ENCODE measurements at places on chromosomes 1 and 21.

DNA sequence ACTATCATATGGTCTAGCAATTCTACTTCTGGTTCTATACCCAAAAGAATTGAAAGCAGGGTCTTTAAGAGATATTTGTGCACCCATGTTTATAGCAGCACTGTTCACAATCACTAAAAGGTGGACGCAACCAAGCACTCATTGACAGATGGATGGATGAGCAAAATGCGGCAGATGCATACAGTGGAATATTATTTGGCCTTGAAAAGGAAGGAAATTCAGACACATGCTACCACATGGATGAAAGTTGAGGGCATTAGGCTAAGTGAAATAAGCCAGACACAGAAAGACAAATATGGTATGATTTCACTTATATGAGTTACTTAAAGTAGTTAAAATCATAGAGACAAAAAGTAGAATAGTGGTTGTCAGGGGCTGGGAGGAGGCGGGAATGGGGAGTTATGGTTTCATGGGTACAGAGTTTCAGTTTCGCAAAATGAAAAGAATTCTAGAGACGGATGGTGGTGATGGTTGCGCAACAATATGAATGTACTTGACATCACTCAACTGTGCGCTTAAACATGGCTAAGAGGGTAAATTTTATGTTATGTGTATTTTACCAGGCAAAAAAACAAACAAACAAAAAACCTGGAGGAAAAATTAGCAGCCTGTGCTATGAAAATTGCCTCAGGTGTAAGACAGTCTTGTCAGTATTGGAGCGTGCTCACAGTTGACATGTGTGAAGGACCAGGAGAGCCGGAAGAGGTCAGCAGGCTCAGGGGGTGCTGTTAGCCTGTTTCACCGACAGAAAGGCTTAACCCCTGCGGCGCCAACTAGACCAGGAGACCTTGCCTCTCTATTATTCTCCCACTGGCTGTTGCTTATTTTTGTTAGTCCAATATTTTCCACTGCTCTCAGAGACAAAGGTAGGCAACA, 26.5 kb downstream of the CD247 start:
- DNase-seq, result peak; percentile 53

- DNase-seq, result peak; percentile 57
These were observed 953 bp upstream of the BRWD1 start for GRCh38 chr21:39314143-39315027.

GRCh38 chr1:38076038-38076437, 29.4 kb upstream of the POU3F1 start:
- DNase-seq, result no peak

GRCh38 chr1:9247894-9248293, 13.3 kb downstream of the H6PD start:
- DNase-seq, result no peak

DNA sequence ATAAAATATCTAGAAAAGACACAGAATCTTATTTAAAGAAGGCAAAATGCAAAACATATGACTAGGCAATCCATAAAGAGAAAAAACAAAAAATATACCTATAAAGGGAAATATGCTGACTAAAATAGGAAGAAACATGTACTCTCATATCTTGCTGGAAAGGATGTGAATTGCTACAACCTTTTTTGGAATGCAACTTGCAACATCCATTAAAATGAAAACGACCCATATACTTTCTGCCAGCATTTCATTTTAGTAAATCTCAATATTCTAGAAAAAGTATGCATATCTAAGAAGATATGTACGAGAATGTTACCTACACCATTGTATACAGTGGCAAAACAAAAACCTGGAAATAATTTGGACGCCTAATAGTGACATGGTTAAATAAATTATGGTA, 56.6 kb downstream of the EDEM3 start:
- no peak for DNase-seq

GRCh38 chr1:87130438-87130837, 198.2 kb upstream of the LMO4 start:
- no peak for DNase-seq

GRCh38 chr21:28761674-28762356, 230.9 kb downstream of the LTN1 start:
- no peak for DNase-seq

- DNase-seq, result no peak
These were observed 372.1 kb upstream of the VAMP3 start for GRCh38 chr1:7398982-7399381.

- DNase-seq, result no peak
These were observed 42.1 kb upstream of the MPZL1 start for GRCh38 chr1:167679714-167680113.

DNA sequence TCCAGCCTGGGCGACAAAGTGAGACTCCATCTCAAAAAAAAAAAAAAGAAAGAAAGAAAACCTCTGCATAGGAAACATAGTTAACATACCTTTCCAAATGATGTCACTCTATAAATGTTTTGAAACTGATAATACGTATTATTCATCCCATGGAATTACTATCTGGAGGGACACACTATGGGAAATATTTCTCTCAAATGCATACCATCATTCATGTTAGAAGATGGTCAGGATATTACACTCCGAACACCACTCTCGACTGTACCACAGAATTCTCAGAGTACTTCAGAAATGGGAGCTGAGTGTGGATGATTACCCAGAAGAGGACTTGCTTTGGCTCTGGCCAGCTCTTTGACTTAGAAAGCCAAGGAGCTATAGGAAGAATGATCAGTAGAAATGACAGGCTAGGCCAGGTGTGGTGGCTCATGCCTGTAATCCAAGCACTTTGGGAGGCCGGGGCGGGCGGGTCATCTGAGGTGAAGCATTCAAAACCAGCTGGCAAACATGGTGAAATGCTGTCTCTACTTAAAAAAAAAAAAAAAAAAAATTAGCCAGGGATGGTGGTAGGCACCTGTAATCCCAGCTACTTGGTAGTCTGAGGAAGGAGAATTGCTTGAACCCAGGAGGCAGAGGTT, 5.2 kb upstream of the LIN28A start:
- no peak for DNase-seq

- peak; percentile 2 for DNase-seq
These were observed 15.2 kb downstream of the PRXL2B start for GRCh38 chr1:2601721-2602303.

DNA sequence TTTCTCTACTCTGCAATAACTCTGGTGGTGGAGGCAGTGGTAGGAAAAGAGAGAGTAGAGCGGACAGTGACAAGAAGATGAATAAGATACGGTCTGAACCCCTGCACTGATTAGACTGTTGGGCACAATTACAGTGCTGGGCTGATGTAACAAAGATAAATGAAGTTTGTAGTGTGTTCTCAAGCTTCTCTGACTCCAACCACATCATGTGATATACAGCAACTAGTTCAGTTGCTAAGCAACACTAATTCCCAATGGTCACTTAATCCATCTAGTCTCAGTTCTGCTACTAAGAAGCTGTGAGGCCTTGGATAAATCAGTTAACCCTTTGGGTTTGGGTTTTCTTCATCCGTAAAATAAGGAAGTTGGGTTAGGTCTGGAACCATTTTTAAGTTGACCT, 17.3 kb downstream of the DDR2 start:
- DNase-seq, result no peak

- no peak for DNase-seq
These were observed 50.5 kb upstream of the ERO1B start for GRCh38 chr1:236332092-236332758.

GRCh38 chr1:26861889-26862378, 1.0 kb upstream of the SFN start:
- no peak for DNase-seq

GRCh38 chr1:43235451-43236121, 34.2 kb upstream of the TMEM125 start:
- DNase-seq, result no peak

GRCh38 chr1:200668514-200669313, 993 bp downstream of the DDX59 start:
- DNase-seq, result no peak
